ENCODE measurements at places on chromosomes 11 and 22.

DNA sequence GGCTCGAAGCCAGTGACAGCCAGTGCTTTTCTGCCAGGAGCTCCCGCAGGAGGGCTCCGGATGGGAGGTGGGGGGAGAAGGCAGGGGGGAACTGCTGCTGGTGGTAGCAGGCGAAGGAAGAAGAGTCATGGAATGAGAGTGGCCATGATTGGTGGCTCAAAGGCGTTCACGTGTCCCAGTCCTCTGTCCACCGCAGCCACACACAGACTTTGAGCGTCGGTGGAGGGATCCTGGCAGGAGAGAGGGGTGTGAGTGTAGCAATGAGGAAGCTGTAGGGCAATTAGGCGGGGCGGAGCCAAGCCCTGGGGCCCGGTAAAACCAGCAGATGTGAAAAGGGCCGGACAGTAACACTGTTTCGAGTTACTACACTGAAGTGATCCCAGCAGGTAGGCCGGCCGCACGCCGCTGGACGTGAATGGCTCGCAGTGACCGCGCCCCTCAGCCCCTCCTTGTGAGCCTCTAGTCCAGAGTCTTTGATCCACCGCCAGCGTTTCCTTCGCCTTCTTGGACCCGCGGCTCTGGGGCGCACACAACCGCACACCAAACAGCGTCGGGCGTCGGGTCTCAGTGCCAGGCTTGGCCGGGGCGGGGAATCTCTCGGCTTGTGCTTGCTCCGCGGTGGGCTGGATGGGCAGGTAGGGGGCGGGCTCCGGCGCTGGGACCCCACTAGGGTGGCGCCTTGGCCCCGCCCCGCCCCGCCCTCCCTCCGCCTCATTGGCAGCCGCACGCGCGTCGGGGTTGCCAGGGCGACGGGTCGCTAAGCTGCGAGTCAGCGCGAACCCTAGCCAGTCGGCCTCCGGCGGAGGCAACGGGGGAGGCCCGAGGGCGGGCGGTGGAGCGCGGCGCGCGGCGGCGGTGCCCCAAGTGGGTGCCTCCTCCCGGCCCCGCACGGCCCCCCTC is at the start of gene LRRC10B:
Gene LRRC10B (plus strand): TSS at position 788 of the 900 bp plus-strand sequence. CDS start 250 bp downstream, outside the sequence.
- peak; percentile 9 for DNase-seq

- DNase-seq, result peak; percentile 6
Measured at GRCh38 chr22:23823331-23823791, 15.4 kb downstream of the DERL3 start.

DNA sequence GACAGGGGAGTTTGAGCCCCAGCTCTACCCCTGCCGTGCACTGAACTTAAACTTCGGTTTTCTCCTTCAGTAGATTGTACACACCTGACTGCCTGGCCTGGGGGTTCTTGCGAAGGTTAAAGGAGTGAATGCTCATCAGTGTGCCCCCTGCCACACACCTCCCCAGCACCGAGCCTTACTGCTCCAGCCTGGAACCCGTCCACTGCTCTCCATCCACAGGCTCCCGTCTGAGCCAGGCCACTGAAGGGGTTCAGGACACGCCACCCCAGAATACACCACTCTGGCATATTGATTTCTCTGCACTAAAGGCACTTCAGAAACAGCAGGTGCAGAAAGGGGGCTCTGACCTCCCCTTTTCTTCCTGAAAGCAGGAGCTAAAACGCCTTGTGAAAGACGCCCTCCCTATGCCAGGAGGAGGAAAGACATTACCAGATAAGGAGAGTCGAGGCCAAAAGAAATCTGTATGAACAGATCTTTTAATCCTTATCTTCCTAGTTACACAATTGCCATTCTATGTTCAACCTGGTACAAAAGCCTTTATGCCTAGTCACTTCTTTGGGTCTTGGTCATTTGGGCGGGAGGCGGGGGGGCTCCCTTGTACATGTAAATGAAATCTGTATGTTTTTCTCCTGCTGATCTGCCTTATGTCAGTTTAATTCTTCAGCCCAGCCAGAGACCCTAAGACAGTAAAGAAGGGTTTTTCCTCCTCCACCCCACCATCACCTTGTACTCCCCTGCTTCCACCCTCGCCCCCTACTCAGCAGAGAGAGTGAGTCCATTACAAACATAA is 1.9 kb upstream of the SSTR3 start:
- DNase-seq, result no peak

DNA sequence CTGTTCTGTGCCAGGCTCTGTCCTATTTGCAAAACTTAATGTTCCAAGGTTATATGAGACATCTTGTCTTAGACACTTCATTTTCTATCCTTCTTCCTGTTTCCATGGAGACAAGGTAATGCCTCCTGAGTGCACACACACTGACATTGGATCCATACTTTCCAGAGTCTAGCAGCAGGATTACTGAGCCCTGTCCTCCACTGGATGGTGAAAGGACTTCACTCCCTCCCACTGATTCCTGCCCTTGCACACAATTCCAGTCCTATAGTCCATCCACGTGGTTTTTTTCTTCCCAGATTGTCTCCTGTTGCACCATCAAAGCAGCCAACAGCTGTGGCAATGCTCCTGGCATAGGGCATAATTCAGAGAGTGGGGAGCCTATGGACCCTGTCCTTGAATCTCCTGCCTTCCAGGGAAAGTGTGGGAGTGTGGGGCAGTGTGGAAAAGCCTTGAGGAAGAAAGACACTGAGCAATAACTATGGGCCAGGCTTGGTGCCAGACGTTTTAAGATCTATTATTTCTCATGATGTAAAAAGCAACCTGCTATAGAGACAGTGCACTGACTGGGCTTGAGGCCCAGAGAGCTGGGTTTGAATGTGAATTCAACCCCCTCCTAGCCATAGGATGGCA is 31.3 kb downstream of the SERPINH1 start:
- DNase-seq, result no peak

GRCh38 chr11:7533199-7534041 is 19.6 kb downstream of the PPFIBP2 start:
- no peak for DNase-seq

DNA sequence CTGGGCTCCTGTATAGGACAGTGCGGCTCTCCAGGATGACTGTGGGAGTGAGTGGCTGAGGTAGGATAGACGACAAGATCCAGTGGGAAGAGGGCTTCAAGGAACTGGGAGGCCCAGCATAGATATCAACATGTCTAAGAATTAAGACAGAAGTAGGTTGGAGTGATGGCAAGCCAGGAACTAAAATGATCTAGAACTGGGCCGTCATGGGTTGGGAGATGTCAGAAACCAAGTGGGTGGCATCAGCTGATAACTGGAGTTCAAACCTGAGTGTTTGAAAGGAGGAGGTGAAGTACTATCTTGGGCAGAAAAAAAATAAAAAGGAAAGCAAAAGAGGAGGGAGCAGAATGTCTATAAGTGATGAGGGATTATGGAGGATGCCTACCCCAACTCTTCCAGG is 7.1 kb upstream of the MEN1 start:
- DNase-seq, result no peak

DNA sequence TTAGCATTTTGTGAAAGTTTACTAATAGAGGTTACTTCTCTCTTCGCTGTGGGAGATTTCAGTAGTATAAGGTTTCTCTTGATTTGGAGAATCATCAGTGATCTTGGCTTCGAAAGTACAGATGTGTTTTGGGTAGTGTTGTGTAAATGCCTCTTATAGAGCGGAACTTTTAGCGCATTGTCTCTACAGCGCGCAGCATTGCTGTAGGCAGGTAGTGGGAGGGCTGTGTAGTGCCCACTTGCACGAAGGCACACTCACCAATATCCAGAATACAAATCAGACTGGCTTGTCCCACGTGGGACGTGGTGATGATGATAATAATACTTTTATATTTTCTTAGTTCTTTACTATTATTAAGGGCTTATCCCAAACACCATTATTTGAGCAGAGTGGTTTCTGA is 51.4 kb downstream of the FAM83F start:
- DNase-seq, result peak; percentile 25

- no peak for DNase-seq
Measured at GRCh38 chr22:47337161-47337621, 574.7 kb downstream of the TBC1D22A start.

Data from CD4-positive, alpha-beta T cell (primary cell).